ENCODE measurements at places on chromosomes 13 and 19.

GRCh38 chr19:3979674-3980352 is 5.5 kb downstream of the EEF2 start:
- peak; percentile 60 for DNase-seq

DNA sequence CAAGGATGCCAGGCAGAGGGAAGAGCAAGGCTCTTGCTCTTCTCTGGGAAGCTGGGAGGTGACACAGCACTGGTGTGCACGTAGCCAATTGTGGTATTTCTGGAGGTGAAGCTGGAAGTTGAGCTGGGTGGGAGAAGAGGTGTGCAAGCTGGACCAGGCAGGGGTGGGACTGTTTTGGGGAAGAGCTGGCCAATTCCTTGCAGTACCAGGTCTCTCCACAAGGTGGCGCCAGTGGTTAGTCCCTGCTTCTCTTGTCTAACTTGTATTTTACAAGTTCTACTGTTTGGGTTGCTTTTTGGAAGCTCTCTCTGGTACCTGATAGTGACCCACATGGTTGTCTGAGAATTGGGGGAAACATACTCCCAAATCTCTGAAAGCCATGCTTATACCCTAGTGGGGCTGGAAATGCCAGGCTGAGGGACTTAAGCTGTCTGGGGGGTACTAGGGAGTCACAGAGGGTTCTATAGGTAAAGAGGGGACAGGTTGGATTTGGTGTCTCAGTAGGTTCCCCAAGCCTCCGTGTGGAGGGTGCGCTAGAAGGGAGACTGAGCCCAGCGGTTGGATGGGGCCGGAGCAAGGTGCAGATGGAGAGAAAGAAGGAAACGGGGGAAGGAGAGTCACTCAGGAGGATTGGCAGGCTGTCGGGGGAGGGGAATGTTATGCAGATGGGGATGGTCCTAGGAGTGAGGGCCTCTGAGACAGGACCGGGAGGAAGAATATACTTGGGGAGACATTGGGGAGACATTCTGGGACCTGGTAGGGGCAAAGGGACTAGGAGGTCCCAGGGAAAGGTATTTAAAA is 3.0 kb downstream of the HPN start:
- no peak for DNase-seq

DNA sequence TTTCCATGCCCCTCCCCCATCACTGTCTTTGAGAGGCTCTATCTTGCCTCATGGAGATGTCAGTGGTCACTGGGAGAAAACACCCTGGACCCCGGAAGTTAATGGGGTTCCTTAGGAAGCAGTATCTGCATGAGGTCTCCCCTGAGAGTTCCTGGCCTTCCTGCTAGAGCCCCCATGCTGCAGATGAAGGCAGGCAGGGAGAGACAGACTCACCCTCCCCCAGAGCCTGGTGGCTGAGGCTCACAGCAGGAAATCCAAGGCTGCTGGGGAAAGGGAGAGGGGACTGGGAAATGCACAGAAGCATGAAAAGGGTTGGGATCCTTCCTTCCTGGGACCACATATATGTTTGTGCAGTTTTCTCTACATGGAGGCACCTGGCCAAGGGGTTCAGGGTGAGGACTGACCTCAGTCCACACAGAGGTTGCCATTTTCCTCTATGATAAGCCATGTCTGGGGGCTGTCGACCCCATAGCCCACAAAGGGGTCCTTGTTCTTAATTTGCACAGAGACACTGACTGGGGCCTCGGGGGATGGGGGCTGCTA is 95.4 kb downstream of the RNASEH2B start:
- DNase-seq: no peak

- no peak for DNase-seq
Measured at GRCh38 chr13:101026328-101026727, 351.7 kb upstream of the TMTC4 start.

- no peak for DNase-seq
Measured at GRCh38 chr19:18504886-18505610, 16.8 kb downstream of the ELL start.

DNA sequence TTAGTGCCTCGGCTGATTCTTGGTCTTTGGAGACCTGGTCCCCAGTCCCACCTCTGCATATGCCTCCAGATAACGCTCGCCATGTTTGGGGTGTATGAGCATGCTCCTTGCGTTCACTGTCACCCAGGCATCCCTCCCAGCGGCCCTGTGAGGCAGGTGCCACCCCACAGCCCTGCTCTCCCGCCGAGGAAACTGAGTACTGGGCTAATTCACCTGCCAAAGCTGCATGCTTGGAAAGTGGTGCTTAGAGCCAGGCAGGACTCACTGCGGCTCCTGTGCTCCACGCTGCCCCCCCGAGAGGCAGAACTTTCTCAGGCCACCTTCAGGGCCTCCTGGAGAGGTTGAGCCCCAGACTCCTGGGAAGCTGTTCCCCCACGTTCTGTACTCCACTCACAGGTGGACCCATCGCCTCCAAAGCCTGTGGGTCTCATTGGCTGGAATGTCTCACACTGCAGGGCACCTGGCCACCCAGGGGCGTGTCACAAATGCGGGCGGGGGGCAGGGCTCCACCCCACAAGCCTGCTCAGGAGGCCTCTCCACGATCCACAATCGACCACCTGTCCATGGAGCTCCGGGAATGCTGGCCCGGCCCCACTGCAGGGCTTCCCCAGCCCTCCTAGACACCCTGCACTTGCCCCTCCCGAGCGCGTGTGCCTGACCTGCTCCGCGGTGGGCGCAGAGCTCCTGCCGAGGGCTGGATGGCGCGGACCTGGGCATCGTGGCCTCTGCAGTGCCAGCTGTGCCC is 64.6 kb downstream of the ATP11A start:
- no peak for DNase-seq

DNA sequence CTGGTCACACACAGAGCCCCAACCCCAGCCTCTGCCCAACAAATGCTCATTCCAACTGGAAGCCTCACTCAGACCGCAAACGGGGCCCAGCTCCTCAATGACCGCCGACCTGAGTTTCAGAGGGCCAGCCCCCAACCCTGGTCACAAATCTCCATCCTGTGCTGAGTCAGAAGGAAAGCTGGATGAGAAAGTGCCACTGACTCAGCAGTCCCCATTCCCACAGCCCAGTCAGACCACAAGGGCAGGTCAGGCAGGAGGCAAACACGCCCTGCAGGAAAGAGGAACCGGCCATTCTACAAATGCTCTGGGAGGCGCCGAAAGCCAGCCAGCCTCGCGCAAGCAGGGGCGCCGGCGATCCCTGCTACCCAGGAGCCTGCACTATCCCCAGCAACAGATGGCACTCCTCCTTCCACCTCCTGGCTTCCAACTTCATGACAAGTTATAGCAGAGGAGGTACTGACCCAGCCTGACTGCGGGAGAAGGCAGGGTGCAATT is 14.1 kb upstream of the PRKD2 start:
- DNase-seq: no peak

DNA sequence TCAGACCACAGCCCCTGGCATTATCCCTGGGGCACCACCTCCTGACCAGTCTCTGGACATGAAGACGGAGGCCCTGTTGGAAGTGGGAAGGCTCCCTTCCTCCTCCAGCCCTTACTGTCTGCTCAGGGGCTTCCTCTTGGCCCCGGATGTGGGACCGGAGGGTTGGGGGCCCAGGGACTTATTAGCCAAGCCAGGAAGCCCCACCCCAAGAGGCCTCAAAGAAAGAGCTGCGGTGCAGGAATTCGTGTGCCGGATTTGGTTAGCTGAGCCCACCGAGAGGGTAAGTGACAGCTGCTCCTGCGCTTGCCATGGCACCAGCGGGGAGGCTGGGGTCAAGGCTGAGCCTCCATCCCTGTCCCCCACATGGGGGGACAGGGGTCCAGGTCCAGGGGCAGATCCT is at the start of gene RETN:
RETN (plus strand) TSS at position 208 of the 400 bp plus-strand sequence. CDS start 278 bp downstream, outside the sequence.
- no peak for DNase-seq

- no peak for DNase-seq
Measured at GRCh38 chr13:112558696-112559418, 29.1 kb downstream of the TUBGCP3 start.

DNA sequence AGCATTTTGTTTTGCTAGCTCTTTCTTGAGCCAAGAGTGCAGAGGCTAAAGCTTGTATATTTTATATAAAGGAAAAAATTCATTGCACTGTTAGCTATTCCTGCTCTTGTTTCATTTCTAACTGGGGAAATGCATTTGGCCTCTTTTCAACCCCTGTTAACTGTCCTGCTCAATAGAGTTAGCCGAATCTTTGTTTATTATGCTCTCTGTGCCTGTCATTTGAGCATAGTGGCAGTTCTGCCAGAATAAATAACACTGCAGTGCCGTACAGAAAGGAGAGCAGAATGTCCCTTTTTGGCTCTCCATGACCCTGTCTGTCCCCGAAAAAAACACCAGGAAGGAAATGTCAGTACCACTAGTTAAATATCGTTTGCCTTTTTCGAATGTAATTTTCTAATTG is 350.8 kb downstream of the MYO16 start:
- DNase-seq: no peak

- DNase-seq: no peak
Measured at GRCh38 chr19:33335446-33335845, 33.1 kb upstream of the CEBPA start.

DNA sequence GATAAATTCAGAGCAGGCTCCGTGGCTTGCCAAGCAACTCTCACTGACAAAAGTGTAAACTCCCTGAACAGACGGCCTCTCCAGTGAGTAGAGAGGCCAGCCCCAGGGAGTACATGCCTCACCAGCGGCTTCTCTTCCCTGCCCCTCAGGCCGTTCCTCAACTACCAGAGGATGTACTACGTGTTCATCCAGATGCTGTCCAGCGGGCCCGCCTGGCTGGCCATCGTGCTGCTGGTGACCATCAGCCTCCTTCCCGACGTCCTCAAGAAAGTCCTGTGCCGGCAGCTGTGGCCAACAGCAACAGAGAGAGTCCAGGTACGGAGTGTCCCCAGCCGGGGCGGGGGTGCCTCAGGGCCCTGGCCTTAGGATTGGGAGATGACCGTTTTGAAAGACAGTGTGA is 93.4 kb upstream of the MCF2L start:
- no peak for DNase-seq

GRCh38 chr19:35856546-35857149 is at the start of gene KIRREL2:
KIRREL2 (plus strand) TSS chr19:35856911; CDS start chr19:35857120, 209 bp downstream.
- no peak for DNase-seq

- DNase-seq: no peak
Measured at GRCh38 chr13:110507678-110508381, 53.7 kb downstream of the RAB20 start.

DNA sequence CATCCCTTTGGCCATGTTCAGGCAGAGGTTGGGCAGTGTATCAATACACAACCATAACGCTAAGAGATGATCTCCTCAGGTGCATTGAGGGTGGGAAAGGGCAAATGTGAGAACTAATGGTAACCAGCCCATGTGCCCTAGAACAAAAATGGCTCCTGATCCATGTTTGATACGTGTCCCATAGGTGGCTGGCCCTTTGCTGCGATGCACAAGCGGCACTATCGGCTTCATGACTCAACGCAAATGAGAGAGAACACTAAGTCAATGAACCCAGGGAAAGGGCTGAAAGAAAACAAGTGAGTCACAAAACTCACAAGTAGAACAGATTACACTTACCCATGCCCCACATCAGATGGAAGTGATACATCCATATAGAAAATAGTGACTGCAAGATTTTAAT is 201.7 kb downstream of the ABCC4 start:
- no peak for DNase-seq

DNA sequence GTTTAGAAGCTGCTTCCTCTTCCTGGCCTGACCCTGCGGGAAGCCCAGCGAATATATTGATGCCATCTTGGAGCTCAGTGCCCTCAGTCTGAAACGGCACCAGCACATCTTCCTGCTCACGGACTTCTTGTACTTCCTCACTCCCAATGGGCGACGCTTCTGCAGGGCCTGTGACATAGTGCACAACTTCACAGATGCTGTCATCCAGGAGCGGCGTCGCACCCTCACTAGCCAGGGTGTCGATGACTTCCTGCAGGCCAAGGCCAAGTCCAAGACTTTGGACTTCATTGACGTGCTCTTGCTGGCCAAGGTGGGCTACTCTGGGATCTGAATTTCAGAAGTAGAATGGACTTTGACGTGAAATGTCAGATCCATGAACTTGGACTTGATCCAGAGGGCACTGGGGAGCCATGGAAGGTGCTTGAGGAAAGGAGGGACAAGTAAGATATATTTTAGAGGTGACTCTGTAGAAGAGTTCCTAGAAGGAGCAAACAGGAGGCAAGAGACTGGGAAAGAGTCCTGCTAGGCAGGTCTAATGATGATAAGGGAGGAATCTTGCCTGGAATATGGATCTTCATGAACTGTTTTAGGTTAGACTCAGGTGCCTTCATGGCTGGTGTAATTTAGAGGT is 38.4 kb upstream of the CYP4F8 start:
- no peak for DNase-seq

- DNase-seq: no peak
Measured at GRCh38 chr13:58687148-58687547, 1055.6 kb downstream of the PCDH17 start.

DNA sequence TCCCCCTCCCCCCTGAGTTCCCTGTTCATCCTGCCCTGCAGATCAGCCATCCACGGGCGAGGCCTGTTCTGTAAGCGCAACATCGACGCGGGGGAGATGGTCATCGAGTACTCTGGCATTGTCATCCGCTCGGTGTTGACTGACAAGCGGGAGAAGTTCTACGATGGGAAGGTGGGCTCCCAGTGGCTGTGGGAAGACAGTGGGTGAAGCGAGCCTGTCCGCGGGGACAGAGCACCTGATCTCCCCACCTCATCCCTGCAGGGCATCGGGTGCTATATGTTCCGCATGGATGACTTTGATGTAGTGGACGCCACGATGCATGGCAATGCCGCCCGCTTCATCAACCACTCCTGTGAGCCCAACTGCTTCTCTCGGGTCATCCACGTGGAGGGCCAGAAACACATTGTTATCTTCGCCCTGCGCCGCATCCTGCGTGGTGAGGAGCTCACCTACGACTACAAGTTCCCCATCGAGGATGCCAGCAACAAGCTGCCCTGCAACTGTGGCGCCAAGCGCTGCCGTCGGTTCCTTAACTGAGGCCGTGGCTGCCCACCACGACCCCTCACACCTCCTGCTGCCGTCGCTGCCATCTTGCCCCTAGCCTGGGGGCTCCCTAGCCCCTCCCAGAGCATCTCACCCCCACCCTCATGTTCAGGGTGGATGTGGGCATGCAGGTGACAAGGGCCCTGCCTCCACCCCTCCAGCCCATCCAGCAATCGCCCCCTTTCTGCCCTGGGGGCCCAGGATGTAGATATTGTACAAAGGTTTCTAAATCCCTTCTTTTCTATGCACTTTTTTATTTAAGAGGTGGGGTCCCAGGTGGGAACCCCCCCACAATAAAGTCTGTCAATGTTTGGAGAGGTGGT is 4.0 kb downstream of the IGFLR1 start:
- no peak for DNase-seq
